ENCODE measurements at places on chromosomes 11 and 22.
A peak's percentile ranks its signal among the peaks of the same experiment; 100 is the strongest.

- DNase-seq: no peak
Observed at GRCh38 chr11:86678823-86679222, 6.4 kb upstream of the ME3 start.

GRCh38 chr22:49063545-49063890, 764.2 kb downstream of the BRD1 start:
- DNase-seq: no peak

DNA sequence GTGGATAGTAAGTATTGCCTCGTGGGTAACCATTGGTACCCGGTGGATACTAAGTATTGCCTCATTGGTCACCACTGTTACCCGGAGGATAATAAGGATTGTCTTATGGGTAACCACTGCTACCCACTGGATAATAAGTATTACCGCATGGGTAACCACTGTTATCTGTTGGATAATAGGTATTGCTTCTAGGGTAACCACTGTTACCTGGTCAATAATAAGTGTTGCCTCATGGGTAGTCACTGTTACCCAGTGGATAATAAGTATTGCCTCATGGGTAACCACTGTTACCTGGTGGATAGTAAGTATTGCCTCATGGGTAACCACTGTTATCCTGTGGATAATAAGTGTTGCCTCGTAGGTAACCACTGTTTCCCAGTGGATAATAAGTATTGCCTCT, 22.6 kb upstream of the NXPE4 start:
- no peak for DNase-seq

- DNase-seq: no peak
Observed at GRCh38 chr22:31477329-31477728, 12.3 kb downstream of the EIF4ENIF1 start.

DNA sequence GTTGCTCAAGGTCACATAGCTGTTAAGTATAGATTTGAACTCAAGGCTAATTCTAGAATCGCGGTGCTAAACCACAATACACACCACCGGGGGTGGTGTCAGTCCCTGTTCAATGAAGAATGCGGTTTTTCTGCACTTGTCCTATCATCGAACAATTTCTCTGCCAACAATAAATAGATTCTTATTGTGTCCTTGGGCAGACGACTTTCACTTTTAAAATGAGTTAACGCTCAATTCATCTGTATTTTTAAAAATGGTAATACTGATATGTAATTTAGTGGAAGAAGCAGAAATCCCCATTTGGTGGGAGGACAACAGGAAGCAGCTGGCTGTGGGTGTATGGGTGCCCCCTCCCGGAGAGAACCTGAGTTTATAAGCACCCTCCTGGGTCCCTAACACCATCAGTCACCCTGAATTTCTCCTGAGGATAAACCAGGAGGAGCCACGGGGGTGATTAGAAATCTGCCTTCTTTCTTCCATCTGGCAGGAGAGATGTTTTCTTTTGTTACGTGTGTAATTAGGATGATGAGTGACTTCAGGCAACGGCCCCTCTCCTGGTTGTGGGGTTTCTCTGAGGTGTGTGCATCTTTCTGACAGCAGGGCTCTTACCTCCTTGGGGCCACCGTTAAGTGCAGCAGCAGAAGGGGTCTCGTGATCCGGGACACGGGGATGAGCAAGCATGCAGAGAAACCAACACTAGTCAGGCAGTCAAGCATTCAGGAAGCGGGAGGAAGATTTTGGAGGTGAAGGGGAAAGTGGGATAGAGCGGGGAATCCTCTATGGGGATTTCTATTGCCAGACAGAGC, 87.7 kb downstream of the GRAMD1B start:
- DNase-seq: no peak

DNA sequence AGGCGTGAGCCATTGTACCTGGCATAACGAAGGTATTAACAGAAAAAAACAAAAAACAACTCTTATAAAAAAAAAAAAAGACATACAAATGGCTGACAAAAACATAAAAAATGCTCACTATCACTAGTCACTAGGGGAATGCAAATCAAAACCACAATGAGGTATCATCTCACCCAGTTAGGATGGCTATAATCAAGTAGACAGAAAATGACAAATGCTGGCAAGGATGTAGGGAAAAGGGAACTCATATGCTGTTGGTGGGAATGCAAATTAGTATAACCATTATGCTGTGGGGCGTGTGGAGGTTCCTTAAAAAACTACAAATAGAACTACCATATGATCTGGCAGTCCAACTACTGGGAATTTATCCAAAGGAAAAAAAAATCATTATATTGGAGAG, 17.0 kb downstream of the THY1 start:
- DNase-seq: no peak

DNA sequence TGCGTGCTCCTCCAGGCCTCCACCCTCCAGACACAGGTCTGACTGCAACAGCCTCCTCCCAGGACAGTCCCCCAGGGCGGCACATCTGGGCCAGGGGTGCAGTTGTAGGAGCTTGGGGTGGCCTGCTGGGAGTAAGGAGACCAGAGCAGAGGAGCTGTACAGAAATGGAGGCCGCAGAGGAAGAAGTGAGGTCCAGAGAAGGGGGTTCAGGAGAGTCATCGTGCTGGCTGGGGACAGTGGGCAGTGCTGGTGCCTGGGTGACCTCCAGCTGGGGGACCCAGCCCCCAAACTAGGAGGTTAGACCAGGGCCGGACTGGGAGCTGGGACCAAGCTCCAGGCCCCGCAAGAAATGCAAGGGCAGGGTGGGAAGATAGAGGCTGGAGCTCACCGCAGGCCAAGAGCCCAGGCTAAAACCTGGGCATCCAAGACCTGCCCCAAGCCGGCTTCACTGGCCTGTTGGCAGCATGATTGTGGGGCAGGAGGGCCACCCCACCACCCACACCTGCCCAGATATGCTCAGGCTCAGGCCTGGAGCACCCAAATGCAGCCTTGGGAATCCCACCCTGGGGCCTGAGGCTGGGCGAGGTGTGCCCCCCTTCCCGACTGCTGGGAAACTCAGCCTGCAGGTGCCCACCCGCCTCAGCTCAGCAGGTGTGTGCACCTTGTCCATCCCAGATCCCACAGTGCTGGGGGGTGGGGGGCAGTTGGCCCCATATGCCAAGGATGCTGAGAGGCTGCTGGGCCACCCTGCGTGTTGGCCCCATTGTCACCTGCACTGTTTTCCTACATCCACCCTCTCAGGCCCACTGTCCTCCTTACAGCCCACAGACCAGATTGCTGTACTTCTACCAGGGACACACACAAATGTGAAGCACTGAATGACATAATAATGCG, 96.9 kb downstream of the MORC2 start:
- DNase-seq: no peak

DNA sequence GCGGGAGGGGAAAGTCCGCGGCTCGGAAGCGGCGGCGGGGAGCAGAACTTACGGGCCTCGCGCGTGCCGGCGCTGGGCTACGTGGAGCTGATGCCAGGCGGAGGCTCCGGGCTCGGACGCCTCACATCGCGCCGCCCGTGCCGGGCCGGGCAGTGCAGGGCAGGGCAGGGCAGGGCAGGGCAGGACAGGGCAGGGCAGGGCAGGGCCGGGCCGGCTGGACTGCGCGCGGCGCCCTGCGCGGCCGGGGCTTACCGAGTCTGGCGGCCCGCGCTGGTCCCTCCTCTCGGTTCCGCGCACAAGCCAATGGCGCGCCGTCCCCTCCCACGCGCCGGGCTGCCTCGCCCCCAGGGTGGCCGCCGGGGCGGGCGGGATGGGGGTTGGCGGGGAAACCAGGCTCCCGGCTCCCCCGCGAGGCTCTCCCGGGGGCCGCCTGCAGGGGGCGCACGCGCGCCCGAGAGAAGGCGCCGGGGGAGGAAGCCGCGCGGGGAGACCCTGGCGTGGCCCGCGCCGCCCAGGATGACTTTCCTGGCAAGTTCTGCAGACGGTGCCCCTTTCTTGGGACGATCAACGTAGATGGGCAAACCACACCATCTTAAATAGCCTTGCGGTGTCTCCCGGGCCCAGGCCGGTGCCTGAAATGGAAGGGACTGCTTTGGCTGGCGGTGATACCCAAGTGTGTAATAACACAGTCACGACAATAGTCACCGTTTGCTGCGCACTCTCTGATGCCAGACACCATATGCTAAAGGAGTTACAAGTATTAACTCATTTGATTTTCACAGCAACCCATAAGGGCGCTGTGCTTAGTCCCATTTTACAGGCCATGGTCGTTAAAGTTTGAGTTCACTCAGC, at the start of gene TP53I11:
Gene TP53I11, minus strand, starts transcription at position 259 of the 852 bp plus-strand sequence. CDS start 12,548 bp downstream, outside the sequence.
- DNase-seq: peak; percentile 71

DNA sequence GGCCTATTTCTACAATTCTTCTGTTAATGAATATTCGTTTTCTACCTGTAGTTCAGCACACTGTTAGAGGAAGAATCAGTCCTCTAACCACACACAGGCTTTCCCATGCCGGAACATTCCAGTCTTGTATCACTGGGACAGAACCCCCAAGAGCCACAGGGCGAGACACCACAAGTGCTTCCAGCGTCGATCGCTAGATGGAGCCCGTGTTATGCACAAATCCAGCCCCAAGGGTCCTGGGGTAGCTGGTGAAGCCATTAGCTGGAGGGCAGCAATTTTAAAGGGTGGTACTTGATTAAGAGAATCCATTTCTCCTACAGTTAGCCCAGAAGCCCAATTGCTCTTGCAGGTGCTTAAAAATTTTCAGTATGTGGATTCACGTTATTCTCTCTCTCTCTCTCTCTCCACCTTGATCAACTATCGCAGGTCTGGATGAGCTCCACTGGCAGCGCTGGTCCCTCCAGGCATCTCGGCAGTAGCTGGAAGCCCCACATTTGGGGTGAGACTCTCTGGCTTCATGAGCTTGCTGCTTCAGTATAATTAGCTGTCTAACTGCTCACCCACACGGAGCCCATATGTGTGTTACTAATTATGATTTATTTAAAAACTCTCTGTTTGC, 148.2 kb upstream of the SNX19 start:
- DNase-seq: no peak

DNA sequence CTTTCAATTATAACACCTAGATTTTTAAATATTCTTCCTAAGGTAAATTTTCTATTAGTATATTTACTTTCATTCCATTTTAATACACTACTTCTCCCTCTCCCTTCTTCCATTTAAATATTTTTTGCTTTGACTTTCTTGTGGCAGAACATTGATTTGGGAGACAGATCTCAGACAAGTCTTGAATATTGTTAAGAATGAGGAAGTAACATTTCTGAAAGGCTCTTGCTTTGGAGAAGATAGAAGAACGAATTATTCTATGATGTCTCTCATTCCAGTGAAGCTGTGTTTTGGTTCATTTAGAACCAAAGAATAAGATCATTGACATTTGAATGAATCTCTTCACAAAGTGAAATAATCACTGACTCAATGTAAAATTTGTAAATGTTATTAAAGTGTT, 2.4 kb downstream of the IPO7 start:
- DNase-seq: no peak

GRCh38 chr11:30344085-30344484, 21.2 kb downstream of the ARL14EP start:
- DNase-seq: no peak

DNA sequence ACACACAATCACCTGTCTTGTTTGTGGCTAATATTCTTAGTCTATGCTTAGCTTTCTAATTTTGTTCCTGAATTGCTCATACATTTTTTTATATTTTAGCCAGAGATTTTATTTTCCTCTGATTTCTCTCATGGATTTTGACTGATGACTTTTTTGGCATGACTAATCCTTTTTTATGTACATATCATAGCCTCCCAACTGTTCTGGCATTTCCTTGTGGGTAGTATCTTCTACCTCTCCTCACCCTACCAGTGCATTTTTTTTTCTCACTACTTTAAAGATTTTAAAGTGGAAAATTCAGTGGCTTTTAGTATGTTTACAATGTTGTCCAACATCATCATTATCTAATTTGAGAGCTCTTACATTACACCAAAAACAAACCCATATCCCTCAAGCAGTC, 84.4 kb upstream of the TENM4 start:
- no peak for DNase-seq

DNA sequence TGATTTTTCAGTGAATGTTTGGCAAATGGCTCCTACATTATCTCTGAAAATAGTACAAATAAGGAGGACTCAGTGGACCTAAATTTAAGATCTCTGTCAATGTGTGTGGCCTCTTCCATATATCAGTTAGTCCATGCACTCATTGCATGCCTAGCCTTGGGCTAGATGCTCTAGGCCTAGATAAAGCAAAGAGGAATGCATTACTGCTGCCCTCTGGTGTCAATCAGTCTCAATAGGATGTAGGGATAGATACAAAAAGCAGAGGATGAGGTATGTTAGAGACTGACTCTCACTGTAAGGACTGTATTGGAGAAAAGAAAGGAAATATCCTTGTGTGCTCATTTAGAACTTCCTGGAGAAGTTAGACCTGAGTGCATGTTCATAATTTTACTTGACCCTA, 42.0 kb downstream of the MS4A2 start:
- no peak for DNase-seq

GRCh38 chr11:70555078-70555477, 156.7 kb downstream of the CTTN start:
- no peak for DNase-seq

GRCh38 chr11:9808943-9809342, 145.1 kb downstream of the SWAP70 start:
- DNase-seq: no peak

GRCh38 chr22:50268655-50269113, 1.5 kb downstream of the MAPK11 start:
- no peak for DNase-seq

GRCh38 chr11:66345316-66345649, 379 bp upstream of the BRMS1 start:
- no peak for DNase-seq

DNA sequence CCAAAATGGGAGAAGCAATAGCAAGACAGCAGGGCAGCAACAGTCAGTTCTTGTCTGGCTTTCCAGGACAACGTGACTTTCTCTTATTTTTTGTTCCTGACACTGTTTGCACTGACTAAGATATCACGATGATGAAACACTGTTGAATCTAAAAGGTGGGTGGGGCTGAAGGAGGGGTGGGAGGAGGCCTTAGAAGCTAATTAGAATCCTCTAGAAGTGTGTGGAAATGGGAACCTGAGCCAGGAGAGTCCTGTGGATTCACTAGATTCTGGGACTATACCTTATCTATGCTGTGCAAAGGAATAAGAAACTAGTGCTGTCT, 300.3 kb downstream of the ST3GAL4 start:
- DNase-seq: no peak

GRCh38 chr11:119324189-119324588, 7.3 kb upstream of the MCAM start:
- DNase-seq: no peak

GRCh38 chr22:35204807-35205775, 52.2 kb upstream of the HMGXB4 start:
- DNase-seq: no peak

DNA sequence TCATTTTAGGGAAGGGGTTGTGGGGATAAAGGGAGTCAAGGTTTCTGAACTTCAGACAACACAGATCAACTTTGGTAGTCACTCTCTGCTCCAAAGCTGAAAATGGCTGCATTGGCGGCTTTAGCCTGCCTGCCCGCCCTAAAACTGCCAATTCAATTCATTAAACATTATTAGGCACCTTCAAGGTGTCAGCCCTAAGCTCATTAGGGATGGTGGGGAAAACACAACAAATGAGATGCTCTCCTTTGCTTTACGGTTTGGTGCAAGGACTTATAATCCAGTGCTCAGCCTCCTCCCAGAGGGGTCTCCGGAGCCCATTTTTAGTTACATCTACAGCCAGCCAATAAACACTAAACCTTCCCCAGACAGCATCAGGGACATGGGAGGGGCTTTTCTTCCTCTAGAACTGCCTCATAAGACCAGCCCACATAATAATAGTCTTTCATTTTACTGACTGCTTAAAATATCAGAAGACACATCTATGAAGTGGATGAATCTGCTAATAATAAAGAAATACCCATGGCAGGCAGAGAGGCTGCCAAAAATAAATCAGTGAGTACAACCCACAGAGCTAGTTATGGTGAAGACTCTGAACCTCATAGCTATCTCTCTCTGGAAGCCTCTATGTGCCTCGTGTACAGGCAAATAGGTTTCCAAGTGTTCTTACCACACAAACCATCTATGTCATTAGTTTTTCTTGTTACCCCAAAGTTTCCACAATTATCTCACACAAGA, 102.8 kb upstream of the NCAM1 start:
- DNase-seq: no peak
